ENCODE measurements at places on chromosomes 7 and 10.

DNA sequence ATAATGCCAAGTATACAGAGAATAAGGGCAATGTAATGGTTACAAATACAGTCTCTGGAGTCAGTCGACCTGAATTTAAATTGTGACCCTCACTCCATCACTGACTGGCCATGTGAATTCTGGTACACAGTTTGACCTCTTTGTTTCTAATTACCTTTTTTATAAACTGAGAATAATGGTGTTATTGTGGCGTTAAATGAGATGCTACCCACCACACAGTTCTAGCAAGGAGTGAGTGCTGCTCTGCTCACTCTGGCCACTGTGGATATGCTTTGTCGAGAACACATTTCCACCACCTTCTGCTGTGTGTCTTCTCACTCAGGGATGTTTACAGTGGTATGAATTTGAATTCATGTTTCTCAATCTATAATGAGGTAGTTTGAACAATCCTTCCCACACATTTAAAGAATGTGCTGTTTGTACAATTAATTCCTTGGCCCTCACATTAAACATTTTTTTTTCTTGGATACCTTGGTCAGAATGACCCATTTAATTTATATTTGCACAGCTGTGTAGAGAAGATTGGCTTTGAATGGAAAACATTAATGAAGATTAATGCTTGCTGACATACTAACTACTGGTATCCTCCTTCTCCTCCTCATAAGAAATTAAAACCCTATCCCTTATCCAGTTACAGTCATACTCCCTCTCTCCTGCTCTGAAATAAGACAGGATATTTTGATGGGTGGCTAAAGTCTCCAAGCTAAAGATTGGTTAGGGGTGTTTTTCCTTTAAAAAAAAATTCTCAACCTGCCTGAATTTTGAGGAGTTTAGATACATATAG lies 42.4 kb downstream of the PLCE1 start:
- no peak for DNase-seq

GRCh38 chr10:86337121-86337601 lies 29.4 kb downstream of the GRID1 start:
- DNase-seq: no peak

DNA sequence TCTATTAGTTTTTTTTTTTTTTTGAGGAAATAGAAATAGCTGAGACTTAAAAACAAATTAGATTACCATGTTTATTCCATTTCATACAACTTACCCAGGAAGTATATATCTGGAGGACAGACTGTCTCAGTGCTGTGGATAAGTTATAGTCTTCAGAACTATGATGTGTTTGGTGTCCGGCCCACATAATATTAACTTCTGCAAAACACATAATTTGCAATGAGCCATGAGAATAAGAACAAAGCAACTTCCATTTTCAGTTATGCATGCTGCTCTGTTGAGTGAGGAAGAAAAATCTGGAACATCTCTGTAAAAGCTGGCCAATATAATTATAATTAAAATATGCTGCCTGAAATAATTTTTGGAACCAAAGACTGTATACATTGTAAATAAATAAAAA lies 130.9 kb downstream of the AGMO start:
- DNase-seq: no peak

DNA sequence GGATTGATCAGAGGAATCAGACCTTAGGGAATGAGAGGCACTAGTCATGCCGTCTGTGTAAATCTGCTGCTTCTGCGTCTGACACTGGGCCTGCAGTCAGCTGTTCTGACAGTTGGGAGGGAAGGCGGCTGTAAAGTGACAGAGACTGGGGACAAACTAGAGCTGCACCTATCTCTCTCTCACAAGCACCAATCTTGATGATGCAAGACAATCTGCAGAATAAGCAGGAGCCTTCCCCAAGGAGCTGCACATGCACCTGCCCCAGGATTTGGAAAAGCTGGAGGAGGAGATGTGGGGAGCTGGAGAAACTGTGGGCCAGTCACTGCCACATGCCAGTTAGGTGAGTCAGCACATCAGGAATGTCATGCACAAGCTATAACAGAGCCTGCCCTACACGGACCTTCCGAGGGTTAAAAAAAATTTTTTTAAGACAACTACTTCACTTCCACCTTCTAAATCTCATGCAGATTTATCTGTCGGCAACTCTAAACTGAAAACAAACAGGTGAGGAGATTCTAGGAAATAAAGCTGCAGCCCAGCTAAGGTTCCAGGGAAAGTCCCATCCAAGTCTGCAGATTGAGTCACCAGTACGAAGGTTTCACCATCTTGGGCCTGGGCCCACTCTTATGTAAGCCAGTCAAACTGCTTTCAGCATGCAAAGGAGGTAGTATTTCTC lies 39.2 kb downstream of the ENO4 start:
- DNase-seq: no peak

GRCh38 chr10:119871881-119872609 lies 598 bp downstream of the MCMBP start:
- no peak for DNase-seq

DNA sequence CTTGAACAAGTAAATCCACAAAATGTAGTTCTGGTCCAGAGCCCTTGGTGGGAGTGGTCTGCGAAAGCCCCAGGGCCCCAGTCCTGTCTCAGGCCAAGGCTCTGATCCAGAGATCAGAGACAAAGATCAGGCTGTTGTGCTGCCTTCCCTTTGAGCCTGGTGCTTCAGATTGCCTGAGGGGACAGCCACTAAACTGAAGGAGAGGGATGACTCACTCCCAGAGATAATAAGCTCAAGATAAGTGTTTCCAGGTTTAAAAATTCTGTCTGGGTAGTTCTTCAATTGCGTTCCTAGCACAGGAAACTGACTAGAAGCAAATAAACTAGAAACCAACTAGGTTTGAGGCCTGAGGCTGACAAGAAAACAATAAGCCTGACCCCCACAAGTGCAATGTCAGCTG lies 190.2 kb downstream of the RAMP3 start:
- no peak for DNase-seq

- no peak for DNase-seq
These were observed 5.0 kb downstream of the RHEB start for GRCh38 chr7:151514461-151515275.

- no peak for DNase-seq
These were observed 83.8 kb upstream of the TMEM168 start for GRCh38 chr7:112873831-112874553.

GRCh38 chr10:28179006-28179742 lies 123.7 kb downstream of the MPP7 start:
- peak; percentile 28 for DNase-seq

GRCh38 chr10:99689461-99689860 lies 30.2 kb downstream of the ENTPD7 start:
- DNase-seq: no peak

DNA sequence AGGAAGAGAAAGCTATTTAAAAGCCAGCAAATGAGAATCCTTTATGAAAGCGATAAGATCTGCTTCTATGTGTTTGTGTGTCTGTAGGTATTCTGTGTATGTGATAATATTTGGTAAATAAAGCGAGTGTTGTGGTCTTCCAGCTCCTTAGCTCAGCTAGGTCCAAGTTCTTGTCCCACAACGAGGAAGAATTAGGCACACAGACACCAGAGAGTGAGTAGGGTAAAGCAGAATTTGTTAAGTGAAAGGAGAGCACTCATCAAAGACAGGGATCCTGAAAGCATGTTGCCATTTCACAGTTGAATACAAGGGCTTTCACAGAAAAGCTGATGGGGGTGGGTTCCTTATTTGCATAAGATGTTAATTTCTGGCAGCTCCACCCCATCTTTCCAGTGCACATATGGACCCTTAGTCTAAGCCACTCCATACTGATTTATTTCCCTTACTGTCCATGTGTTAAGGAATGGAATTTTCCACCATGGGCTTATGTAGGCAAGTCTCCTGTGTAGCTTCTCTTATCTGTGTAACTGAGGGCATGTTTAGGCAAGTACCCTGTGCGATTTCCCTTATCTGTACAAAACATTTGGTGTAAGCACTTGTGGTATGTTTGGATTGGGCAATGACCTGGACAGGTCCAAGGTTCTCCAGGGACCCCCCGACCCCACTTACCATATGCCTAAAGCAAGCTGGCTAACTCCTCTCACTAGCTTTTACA lies 165.9 kb upstream of the VIPR2 start:
- no peak for DNase-seq

DNA sequence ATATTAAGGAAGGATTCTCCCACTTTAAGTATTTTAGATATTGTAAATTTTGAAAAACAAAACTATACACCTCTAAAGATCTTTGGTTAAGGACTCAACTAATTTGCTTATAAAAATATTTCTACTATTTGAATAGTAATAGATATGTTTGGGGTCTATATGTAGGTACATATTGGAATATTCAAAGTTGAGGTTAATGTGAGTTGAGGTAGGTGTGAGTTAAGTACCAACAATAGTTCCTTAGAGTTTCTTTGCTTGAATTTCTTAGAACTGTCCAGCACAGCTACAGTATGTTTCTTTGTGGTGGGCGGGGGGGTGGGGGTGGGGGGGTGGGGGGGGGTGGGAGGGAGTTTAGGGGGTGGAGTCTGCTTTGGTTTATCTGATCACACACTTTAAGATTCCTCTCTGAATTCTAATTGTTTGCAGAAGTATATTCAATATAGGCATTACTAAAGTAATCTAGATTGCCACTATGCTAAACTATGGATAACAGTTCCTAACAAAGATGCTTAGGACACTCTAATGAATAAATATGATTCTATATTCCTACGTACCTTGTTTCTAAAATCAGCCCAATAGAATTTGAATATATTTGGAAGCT lies 2.1 kb downstream of the GRM3 start:
- no peak for DNase-seq

DNA sequence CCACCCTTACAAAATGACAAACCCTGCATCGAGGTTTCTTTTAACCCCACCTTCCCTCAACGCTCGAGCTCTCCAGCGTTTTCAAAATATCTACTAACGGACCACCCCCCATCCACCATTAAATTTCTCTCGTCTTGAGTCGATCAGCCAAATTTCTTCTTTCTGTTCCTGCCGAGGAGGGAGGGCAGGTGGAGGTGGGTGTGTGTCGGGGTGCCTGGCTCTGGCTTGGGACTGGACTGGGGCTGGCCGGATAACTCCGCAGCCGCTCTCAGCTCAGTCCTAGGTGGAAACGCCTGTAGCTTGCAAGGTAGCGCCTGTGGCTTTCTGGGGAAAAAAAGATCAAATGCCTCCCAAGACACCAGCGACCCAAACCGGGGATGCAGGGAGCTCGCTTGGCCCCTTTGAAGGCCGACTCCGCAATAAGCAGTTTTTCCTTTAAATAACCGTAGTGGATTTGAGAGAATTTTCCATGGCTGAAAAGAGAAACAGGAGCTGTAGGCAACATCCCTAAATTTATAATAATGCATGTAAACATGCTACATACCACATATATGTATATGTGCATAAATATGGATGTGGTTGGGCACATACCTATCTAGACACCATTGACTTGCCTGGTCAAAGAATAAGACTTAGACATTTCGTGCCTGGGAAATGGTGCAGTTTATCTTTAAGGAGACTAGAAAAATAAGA lies 1.9 kb upstream of the TMEM178B start:
- DNase-seq: no peak

DNA sequence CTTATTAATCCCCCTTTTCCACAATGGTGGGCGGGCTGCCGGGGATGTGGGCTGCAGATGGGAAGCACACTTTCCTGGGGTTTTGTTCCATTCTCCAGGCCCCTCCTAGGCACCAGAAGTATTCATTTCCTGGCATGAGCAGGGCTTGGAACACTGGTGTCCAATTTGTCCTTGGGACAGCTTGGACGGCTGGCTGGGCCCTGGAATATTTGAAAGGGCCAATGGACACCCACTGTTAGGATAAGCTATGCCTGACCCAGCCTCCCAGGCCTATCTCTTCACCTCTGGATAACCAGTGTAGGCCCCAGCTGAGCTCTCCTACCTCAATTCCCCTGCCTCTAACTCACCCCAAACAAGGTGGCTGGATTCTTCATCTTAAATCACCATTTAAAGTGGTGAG lies 354.9 kb downstream of the PTEN start:
- DNase-seq: no peak

DNA sequence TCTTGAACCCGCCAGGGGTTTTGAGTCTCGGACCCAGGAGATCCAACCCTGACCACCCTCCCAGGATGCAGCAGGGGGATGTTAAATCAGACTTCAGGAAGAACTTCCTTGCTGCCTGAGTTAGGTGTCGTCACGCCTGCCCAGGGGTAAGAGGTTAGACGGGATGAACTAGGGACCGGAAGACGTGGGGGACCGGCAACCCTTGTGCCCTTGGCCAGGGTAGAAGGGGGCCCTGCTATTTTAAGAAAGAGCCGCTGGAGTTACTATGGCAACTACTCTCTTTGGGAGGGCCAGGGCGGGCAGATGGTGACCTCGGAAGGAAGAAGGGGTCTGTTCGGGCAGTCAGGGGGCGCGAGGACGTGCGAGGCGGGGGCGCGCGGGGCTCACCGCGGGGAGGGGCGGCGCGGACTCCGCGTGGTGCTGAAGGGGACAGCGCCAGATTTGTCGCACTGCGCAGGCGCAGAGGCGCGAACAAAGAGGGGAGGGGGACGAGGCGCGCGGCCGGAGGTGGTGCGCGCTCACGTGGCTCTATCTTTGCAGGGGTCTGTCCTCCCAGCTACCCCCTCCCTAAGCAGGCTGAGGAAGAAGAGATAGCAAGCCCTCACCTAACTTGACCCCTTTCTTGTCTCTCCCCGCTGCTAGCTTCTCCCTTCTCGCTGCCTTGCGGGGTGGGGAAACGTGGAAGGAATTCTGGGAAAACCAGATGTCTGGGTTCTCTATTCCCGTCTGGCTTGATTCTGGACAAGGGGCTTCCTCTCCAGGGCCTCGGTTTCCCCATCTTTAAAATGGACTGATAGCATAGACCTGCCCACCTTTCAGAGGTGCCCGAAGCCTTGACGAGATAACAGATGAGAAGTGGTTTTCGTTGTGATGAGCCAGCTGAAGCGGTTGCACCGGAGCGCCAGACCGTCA lies 940 bp upstream of the PSD start:
- no peak for DNase-seq

GRCh38 chr10:34940436-34940835 lies 125.3 kb upstream of the PARD3 start:
- no peak for DNase-seq

DNA sequence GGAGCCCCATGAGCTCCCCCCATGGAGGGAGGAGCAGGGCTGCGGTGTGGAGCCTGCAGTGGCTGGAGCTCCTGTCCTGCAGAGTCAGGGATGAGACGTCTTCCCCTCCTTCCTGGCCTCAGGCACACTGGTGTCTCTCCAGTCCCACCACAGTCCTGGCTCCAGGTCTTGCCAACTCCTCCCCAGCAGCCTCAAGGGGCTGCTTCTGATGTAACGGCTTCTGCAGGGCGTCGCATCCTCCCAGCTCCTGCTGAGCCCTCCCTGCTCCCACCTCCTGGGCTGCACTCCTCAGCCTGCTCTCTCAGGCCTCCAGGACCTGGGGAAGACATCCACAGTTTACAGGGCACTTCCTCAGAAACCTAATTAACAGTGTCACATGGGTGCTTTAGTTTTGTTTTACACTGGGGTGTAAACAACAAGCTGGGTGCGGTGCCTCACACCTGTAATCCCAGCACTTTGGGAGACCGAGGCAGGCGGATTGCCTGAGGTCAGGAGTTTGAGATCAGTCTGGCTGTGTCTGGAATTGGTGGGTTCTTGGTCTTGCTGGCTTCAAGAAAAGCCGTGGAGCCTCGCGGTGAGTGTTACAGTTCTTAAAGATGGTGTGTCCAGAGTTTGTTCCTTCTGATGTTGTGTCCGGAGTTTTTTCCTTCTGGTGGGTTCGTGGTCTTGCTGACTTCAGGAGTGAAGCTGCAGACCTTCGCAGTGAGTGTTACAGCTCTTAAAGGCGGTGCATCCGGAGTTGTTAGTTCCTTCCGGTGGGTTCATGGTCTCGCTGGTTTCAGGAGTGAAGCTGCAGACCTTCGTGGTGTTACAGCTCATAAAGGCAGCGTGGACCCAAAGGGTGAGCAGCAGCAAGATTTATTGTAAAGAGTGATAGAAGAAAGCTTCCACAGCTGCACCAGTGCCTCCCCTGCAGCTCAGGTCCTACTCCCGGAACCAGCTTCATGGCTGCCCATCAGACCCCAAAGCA lies 95.0 kb downstream of the PAXIP1 start:
- DNase-seq: no peak
